Cortex of kidney (tissue), 1 donor: ENCODE measurements at places on chromosomes 3 and 15.

GRCh38 chr15:78322724-78323521 lies 17.2 kb upstream of the CRABP1 start:
- DNase-seq, result no peak

GRCh38 chr3:193446965-193447602 lies 68.5 kb upstream of the ATP13A5 start:
- no peak for DNase-seq

- DNase-seq, result no peak
Observed at GRCh38 chr3:156038869-156039268, 81.5 kb upstream of the KCNAB1 start.

DNA sequence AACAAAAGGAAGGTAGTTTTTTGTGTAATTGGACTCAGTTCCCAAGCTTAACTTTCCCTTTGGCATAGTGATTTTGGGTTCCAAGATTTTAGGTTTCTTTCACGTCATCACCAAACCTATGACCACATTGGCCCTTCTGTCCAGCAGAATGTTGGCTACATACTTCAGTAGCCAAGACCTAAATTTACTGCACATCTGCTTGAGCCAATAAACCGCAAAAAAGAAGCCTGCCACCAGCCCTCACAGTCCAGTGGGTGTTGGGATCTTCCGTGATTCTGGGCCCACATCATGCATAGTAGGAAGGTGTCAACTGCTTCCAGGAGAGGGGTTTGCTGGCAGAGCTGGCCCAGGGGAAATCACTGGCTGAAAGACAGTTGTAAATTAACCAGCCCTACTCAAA lies 57.6 kb upstream of the LIPC start:
- DNase-seq, result no peak

DNA sequence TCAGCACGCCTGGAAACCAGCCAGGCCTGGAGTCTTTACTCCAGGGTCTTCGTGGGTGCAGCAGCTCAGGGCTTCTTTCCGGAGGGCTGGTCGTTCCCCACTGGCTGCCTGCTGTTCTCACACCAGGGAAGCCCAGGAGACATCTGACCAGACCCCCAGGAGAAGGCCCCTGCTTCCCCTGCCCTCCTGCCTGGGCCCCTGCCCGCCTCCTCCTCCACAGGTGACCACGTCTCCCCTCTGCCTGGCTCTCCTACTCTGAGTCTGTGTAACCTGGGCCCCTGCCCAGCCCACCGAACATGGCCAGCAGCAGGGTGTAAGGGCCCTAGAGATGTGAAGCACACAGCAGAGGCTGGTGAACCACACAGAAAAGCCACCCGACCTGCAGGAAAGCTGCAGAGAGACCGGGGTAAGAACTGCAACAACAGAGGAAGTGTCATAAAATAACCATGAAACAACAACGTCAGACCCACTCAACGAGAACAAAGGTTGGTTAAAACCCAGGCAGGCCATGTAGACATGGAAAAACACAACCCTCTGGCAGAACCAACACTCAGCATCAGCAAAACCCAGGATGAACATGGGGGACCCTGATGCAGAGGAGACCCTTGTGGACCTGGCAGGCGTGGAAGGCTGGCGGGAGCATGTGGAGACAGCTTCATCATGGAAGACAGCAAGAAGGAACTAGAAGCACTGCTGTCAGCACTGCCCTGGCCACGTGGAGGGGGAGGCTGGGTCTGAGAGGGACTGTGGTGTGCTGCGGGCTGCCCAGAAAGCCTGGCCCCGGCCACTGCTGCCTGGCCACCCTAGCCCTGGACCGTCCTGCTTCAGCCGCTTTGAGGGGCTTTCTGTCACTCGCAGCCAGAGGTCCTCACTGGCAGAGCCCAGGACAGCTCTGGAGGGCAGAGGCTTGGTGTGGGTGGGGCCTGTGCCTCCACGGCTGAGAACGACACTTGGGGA lies 20.4 kb downstream of the UROC1 start:
- no peak for DNase-seq

DNA sequence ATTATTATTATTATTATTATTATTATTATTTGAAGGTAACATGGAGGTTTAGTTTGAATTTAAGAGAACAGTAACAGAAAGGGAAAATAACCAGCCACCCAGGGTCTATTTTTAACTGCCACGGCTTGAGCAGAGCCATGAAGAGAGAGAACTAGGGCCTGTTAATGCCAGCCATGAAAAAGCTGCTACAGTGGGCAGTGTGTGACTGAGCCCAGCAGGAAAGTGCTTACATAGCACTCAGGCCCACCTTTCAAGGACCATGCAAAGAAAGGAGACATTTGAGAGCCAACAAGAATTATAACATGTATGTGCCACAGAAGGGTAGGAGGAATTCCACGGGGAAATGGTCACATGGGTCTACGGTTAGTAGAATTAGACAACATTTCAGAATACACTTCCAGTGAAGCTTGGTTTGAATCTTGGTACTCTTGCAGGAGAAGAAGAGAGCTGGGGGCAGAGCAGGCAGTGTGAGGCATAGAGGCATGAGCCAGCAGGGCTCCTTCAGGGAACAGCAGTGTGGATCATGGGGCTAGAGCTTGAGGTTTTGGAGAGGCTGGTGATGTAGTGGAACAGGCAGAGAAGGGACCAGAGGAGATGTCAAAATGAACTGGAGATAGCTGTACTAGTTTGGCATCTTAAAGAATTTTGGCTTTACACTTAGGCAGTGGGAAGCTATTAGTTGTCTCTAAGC lies 140.7 kb downstream of the CMSS1 start:
- no peak for DNase-seq

DNA sequence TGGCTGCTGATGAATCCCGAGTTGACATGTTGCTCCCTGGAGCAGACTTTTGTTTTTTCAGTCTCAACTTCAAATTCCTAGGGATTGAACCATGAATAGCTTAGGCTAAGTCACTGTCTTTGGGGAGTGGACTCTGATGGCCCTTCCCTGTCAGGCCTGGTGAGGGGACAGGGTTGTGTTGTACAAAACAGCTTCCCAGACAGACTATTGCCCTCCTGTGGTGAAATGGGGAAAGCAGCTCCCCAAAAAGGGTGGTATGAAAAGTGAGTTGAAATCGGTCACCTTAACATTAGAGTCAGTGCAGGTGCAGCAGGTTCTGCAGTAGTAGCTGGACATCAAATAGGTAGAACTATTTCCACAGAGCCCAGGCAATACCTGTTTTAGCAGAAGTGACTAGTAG lies 775.6 kb downstream of the ROBO2 start:
- DNase-seq, result no peak

GRCh38 chr15:52780172-52780980 lies 9.8 kb downstream of the ONECUT1 start:
- no peak for DNase-seq

DNA sequence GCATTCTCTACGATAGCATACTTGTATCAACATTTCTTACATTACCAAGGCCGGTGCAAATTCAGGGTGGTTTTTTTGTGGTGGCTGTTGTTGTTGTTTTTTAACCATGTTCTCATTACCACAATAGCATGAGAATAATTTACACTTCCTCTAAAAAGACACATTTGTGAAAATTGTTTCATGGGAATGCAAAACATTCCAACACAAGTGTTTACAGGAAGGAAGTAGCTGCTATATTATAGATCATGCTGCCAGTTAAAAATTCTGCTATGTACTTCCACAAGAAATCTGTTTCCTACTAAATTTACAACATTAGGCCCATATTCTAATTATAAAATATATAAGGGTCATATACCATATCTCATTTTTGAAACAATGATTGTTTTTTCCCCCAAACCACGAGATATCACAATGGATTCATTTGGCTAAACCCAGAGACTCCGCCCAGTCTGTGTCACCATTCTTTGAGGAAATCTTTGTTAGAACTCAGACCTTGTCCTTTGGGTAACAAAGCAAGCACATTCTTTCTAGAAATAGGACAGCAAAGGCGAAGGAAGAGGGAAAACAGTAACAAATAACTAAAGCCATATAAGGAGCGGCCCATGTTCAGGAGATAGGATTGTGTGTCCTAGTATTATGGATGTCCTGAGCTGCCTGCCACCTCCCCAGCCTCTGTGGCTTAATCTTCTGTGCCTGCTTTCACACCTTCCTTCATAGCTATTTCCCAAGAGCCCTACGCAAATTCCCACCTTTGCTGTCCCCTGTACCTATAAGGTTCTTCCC lies 60.1 kb downstream of the UACA start:
- no peak for DNase-seq
